IPS DF 6.9 (cell line): ENCODE measurements at places on chromosomes 3 and 15.

GRCh38 chr15:87619161-87619960, 637.2 kb downstream of the NTRK3 start:
- no peak for DNase-seq

DNA sequence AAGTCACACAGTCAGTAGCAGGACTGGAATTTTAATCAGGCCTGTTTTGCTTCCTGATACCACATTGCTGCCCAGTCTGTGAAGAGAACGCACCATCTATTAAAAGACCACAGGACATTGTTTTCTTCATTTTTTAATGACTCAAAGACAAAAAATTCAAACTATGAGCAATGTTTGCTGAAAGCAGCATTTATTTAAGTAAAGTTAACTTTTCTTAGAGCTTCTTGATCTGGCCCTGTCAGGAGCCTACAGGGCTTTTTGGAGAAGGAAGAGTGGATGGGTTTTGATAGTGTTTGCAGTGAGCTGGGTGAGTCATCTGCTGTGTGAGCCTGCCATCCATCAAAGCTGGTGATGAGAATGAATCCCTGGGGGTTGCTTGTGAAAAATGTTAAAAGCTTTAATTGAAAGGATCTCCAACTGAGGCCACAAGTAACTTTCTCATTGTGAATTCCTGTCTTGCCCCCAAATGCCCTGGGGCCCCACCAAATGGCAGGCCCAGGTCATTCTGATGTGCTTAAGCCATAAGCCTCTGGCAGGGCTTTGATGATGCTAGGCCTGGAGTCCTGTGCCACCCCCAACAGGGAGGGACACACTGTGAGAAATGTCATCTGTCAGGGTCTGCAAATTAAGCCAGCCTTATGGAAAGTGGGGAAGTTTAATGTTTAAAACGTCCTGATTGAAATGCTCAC, 136.2 kb upstream of the PFN2 start:
- no peak for DNase-seq

DNA sequence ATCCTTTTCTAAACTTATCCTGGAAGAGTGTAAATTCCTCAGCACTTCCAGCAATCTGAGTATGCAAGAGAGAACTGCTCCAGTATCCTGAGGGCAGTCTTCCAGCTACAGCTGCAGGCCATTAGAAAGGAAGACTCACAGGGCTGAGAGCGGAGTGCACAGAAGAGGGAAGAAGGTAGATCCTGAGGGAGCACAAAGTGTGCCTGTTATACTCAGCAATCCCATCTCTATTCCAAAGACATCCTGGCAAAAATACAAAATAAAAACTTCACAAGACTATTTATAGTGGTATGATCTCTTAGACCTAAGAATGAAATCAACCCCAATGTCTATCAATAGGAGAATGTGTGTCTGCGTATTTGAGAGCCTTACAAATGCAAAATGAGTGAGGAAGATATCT, 292.0 kb downstream of the ZIC1 start:
- DNase-seq = no peak

DNA sequence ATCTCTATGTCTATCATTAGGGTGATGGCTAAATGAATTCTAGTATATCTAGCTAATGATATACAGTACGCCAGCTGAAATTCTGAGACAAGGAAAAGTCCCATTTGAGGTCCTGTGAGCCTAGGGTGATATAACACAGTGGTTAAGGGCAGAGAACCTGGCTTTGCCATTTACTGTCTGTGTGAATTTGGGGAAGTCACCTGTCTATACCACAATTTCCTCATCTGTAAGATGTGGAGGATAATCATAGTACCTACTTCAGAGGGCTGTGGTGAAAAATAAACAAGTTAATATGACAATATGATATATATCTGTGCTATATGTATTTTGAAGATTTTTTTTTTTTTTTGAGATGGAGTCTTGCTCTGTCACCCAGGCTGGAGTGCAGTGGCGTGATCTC, 9.8 kb upstream of the ANKDD1A start:
- DNase-seq = no peak

DNA sequence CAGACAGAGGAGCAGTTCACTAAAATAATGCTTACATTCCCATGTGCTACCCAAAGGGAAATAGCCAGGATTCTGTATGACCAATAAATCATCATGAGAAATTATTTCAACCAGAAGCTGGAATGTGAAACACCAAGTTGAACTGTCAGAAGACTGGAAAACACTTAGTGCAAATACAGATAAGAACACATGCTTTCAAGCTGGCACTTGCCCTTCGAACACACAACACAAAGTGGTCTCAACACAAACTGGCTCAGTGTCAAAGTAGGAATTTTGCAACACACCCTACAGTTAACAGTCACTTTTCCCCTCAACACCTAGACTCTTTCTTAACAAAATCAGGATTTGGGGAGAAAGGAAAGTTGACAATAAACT, 1.3 kb downstream of the FSD2 start:
- no peak for DNase-seq

GRCh38 chr3:194161131-194162045, 25.4 kb downstream of the HES1 start:
- DNase-seq = no peak

DNA sequence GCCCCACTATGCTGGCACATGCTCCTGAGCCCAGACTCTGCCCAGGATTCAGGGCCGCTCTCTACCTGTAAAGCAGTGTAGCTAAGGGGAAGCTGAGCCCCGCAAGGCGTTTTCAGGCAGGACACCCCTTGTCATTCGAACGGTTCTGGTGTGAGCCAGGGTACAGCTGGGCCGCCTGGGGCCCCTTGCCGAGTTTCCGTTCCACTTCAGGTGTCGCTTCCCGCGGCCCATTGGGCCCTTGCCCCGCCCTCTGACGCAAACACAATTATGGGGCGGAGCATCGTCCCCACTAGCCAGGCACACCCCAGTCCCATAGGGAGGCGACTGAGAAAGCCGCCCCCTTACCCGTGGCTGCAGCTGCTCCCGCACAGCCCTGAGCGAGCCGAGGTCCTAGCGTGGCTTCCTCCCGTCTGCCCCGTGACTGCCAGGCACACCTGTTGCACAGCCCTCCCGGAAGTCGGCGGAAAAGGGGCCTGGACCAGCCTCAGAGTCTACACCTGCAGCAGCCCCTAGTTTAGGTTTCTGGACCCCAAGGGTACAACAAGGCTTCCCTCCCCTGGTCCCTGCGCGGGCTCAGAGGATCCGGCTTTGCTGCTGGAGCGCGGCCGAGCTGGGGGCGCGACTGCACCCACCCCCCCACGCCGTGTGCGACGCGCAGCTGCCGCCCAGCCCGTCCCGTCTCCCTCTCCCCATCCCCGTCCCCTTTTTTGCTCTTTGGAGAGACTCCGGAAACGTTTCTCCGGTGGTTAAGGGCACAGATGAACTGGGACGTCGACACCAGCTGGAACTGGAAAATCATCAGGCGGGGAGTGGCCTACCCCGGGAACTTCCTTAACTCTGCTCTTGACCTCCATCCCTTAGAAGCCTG, at the start of gene PLSCR2:
TSS of gene PLSCR2 (minus strand) at position 412 of the 868 bp plus-strand sequence. CDS start 9,657 bp downstream, outside the sequence.
- peak; percentile 39 for DNase-seq

DNA sequence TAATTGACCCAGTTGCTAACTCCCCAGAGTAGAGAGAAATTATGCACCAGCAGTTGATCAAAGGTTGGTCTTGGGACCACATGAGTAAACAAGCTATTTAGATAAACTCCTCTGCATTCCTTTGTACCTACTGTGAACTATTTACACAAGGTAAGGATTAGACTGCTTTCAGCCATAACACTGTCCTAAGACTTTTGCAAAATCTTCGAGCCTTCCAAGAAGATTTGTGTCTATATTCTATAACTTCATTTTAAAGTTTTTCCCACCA, 108.5 kb upstream of the UNC13C start:
- no peak for DNase-seq

DNA sequence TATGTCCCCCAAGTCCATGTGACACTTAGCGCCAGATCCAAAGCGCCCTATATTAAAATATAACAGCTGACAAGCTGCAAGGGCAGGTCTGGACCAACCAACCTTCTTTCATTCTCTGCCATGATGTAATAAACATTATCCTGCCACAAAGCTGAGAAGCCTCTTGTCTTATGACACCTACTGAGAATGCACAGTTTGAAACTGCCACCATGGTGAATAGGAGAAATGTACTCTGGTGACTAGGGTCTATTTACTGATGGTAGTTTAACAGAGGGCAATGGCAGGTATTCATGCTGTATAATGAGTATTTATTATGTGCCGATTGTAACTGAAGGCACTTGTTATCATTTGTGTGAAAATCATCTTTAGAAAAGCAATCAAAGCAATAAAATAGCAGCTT, 634.0 kb downstream of the OTOL1 start:
- no peak for DNase-seq

- DNase-seq = no peak
These were observed 22.6 kb upstream of the SCG3 start for GRCh38 chr15:51658664-51659063.

- DNase-seq = no peak
These were observed 5.0 kb downstream of the RHO start for GRCh38 chr3:129533406-129533805.

DNA sequence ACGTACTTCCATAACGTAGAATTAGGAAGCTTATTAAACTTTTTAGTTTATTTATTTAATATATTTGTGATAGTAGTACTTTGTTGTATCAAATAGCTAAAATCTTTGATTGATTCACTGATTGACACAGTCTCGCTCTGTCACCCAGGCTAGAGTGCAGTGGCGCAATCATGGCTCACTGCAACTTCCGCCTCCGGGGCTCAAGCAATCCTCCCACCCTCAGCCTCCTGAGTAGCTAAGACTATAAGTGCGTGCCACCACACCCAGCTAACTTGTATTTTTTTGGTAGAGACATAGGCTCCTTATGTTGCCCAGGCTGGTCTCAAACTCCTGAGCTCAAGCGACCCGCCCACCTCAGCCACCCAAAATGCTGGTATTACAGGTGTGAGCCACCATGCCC, 5.7 kb downstream of the APH1B start:
- no peak for DNase-seq

GRCh38 chr3:44762690-44763089, 1.1 kb downstream of the KIF15 start:
- no peak for DNase-seq

GRCh38 chr15:85559530-85559929, 179.1 kb downstream of the AKAP13 start:
- no peak for DNase-seq

DNA sequence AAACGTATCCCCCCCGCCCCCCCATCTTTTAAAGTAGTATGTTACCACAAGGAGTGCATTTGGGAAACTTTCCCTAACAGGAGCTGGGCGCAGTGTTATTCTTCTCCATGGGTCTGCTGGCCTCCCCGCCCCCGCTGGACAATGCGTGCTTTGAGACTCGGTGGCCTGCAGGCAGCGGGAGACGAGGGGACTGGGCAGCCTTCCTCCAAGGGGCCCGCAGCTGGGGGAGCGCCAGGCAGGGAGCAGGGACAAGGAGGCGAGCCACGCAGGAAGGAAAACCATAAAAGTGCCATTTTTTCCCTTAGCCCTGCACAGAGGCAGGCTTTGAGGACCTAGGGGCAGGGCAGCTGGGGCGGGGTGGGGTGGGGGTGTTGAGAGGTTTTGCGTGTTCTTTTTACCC, 14.1 kb downstream of the SOX2 start:
- no peak for DNase-seq

DNA sequence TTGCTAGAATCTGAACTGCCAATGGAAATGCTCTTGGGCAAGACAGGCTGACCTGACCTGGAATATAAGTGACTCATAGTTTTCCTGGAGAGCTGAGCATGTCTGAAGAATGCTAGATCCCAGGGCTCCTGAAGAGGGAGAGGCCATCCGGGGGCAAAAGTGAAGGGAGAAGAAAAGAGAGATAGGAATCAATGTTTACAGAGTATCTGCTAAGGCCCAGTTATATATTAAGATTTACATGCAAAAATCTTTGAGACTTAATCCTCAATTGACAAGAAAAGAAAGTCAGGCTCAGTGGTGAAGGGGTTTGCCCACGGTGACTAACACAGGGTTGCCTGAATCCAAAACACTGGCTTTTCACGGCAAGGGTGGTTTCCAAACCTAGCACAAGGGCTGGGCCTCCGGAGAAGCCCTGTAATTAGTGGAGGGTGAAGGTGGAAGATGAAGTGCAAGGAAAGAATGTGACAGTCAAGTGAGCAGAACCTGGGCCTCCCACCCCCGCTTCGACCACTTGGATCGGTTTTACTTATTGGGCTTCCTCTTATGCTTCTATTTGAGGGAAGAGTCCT, 91.7 kb upstream of the FGF12 start:
- no peak for DNase-seq

DNA sequence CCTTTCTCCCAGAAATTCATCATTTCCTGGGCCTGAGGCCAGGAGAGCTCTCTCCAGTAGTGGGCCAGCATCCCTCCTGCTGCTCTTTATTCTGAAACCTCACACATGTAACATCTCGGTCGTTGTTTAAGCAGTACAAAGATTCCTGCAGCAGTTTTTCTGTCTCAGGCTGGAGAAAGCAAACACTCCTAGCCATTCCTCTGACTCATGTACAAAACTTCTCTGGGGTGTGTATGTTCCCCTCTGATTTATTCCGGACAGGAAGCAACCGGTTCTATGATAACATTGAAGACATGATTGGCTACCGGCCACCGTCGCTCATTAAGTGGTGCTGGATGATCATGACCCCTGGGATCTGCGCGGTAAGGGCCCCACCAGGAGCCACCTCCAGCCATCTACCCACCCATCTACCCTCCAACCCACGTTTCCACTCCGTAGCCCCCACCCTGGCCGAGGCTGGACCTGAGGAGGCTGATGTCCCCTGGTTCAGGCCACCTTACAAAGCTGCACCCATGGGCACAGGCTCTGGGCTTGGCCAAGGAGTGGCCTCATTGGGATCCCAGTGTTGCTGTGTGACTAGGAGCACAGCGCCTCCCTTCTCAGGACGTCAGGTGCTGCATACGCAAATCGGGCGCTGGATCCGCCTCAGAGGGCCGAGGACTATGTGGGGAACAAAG, 58.6 kb upstream of the SLC6A1 start:
- no peak for DNase-seq
